Fibroblast of the aortic adventitia (primary cell): ENCODE measurements at places on chromosomes 1 and 21. TPM values are rescaled to one million over a fixed set of nuclear protein-coding genes. Genes with fewer than 3 reads are reported as not detected.

The KIRREL1 gene
- 96.8 and 96.9 TPM in 2 replicates for total RNA-seq

The FCGR2B gene
- total RNA-seq, result not detected in 2 replicates

The EDN2 gene
- total RNA-seq, result not detected in 2 replicates

The AZIN2 gene
- total RNA-seq, result 3.9 and 8.1 TPM in 2 replicates

The NUAK2 gene
- 0.74 and 2.9 TPM in 2 replicates for total RNA-seq

The NHLH1 gene
- not detected in 2 replicates for total RNA-seq

The OR6P1 gene
- not detected in 2 replicates for total RNA-seq

The SNRPE gene
- total RNA-seq, result 95.4 and 105 TPM in 2 replicates

The CFAP141 gene
- not detected in 2 replicates for total RNA-seq

The ADAMTS5 gene
- 4.6 and 24.0 TPM in 2 replicates for total RNA-seq

The PTPRC gene
- total RNA-seq, result 0.09 TPM in 1 of 2 replicates, not detected in the other

The FCER1G gene
- total RNA-seq, result not detected in 2 replicates

The LCE1B gene
- total RNA-seq, result not detected in 2 replicates
